H9 (cell line): ENCODE measurements at places on chromosomes 11 and 22.

DNA sequence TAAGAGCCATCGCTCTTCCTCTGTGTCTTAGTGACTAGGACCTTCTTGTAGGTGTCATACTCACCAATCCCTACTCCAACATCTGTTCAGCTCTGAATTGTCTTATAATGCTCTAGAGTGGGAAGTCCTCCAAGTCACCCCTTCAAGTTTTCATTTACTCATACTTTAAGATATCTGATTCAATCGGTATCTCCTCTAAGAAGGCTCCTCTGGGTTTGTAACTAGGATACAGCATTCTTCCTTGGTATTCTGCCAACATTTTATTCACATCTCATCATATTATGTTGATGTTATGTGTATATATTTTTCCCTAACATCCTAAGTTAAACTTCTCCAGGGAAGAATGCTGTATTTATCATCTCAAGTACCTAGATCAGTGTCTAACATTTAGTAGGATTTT is 662.1 kb downstream of the NTM start:
- DNase-seq, result no peak

GRCh38 chr11:15159085-15159484 is 44.4 kb downstream of the INSC start:
- peak; percentile 37 for DNase-seq

DNA sequence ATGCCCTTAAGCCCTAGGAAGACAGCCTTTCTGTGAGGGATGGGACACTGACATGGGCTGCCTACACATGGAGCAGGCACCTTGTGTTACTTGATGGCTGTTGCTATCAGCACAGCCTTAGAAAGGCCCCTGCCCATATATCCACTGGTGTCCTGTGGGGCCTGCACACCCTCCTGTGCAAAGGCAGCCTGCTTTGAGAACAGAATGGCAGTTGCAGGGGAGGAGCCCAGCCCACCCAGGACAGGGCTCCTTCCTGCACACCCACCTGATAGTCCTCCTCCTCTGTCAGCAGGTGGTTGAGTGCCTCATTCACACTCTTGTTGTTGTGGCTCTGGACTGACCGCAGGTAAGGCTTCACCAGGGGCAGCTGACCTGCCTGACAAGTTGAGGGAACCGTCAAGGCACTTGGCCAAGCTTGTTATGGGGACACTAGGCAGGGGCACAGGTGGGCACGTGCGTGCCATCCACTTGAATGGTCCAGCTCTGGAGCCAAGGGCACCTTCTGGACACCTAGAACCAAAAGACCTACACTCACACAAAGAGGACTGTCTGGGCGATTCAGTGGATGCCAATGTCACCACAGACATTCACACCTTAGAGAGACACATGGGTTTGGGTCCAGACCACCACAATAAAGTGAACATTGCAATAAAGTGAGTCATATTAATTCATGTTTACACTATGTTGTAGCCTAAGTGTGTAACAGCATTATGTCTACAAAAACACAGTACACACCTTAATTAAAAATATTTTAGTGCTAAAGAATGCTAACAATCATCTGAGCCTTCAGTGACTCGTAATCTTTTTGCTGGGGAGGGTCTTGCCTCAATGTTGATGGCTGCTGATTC is 9.4 kb upstream of the SLC25A1 start:
- DNase-seq, result no peak

DNA sequence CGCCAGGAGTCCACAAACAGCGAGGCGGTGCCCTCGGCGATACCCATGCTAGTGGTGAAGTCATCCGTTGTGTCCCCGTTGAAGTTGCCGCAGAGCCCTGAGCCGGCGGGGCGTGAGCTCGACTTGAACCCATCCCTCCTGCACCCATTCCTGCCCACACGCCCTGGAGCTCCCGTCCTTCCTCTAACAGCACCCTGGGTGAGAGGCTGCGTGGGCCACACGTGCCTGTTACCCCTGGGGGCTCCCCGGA is 8.3 kb downstream of the MUC6 start:
- no peak for DNase-seq

GRCh38 chr11:17063171-17064002 is 14.1 kb downstream of the RPS13 start:
- peak; percentile 76 for DNase-seq

GRCh38 chr11:121405646-121406045 is 46.5 kb upstream of the SORL1 start:
- no peak for DNase-seq

DNA sequence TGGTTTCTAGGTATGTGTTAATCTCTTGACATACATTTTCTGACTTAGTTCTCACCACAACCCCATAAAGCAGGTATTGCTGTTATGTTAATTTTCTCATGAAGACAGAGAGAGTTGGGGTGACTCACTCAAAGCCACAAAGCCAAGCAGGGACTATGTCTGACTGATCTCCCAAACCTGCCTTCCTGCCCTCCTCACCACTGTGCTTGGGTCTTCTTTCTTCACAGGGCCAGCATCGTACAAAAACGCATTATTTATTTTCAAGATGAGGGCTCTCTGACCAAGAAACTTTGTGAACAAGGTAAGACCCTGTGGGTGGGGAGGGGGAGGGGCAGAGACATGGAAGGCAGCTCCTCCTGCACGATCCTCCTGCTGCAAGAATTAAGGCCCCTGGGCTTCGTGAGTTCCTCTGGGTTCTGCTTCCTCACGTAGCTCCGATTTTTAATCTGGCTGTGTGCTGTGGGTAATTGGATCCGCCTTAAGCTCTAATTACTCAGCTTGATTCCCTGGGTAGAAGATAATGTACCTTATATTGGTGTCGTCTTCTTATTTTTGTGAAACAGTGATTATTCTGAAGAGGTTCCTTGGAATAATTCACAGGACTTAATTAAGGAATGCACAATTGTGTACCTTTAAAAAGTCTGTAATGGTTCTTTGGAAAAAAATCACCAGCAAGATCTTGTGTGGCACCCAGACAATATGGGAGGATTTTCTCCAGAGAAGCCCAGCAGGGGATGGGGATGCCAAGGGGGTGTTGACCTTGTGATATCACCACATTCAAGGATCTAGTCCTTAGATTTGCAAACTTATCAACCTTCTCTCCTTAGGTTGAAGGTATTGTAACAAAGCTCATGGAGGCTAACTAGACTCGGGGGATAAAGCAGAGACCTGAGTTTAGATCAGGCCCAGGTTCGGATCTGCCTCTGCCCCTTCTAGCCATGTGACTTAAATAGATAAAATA is 112.9 kb downstream of the SPON1 start:
- DNase-seq, result no peak
